ENCODE measurements at places on chromosomes 16 and 17.

DNA sequence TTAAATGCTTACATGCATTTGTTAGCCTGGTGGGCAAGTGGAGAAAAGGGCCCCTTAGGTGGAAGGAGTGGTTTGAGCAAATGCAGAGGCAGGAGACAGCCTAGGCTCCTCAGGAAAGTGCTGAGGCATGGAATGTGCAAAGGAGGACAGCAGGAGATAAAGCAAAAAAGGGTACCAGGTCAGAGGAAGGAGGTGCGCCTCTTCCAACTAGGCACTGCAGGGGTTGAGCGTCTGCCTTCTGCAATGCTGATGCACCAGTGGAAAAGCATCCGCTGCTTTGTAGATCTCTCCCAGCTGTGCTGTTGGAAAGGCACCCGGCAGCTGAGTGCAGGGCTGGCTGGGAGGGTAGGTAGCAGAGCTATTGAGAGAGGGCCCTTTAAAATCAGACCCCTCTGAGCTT is 287.0 kb upstream of the XYLT1 start:
- DNase-seq = no peak

- no peak for DNase-seq
These were observed 4.4 kb upstream of the MYO1C start for GRCh38 chr17:1496869-1497268.

DNA sequence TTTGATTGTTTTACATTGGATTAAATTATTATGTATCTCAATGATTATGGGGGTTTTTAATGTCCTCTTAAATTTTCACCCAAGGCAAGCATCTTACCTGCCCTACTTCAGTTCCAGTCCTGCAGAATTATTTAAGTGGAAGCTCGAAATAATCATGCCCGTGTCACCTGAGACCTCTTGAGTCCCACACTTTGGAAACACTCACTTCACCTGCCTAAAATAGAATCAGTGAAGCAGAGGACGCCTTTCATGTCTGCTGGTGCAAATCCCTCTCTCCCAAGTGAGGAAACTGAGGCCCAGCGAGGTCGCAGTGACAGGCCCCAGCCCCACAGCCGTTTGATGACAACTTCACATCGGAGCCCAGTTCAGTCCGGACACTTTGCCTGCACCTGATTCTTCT is 284.6 kb downstream of the C16orf95 start:
- DNase-seq = no peak

GRCh38 chr16:24896439-24896838 is 50.7 kb downstream of the SLC5A11 start:
- DNase-seq = no peak

- no peak for DNase-seq
These were observed 1.6 kb downstream of the MLX start for GRCh38 chr17:42568341-42569111.

- DNase-seq = no peak
These were observed 21.1 kb downstream of the RARA start for GRCh38 chr17:40329839-40330794.

GRCh38 chr17:2388020-2388682 is 12.7 kb downstream of the MNT start:
- DNase-seq = no peak

DNA sequence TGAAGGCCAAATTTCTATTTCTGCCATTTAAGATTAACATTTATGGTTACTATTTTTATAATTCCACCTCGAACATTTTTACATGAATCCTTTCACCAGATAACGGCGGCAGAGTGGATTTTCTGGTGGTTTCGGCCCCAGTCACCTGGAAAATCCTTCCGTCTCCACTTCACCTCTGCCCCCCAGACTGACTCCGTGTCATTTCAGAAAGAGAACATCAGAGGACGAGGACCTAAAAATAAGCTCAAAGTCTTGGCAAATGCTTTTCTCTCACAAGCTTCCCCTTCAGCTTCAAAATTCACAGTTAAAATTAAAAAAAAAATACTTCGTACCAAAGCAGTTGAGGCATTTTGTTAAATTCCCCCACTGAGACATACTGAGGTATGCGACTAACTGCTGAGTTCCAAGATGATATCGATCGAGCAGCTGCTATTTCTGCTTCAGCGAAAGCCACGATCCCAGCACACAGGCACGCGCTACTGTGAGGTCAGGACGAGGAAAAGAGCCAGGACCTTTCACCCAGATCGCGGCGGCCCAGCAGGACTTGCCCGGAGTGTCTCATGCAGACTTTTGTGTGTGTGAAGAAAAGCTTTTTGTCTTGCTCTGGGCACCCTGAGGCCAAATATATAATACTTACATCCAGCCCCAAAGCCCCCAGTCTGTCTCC is 36.8 kb downstream of the ASPA start:
- DNase-seq = no peak

DNA sequence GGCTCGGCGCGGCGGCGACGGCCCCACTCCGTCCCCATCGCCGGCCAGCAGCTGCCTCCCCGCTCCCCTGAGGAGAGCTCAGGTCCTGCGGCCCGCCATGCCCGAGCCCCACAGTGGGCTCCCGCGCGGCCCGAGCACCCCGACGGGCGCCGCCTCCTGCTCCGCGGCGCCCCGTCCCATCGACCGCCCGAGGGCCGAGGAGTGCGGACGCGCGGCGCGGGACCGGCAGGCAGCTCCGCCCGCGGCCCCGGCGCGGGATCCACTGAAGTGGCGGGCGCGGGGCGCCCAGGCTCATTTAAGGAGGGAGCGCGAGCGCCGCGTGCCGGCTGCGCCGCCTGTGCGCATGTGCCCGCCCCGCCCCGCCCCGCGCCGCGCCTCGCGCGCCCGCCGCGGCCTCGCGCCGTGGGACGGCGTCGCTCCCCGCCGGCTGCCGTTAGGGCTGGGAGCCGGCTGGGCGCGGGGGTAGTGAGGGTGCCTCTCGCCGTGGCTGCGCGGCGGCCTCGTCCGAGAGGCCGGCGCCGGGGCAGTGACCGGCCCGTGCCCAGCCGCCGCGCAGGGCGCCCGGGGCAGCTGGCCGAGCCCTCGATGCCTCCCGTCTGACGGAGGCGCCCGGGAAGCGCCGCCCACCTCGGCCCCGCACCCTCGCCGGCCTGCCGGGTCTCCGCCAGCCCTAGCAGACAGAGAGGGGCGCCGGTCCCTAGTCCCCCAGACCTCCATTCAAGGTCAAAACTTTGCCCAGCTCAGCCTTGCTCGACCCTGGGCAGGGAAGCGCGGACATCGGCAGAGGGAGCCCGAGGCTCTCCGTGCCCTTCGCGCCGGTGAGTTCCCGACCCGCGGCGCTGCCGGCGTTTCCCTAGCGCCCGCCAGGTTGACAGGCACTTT is at the start of gene NETO2:
Gene NETO2, minus strand, starts transcription at position 269 of the 882 bp plus-strand sequence. CDS start 333 bp downstream, outside the sequence.
- DNase-seq = peak; percentile 6

DNA sequence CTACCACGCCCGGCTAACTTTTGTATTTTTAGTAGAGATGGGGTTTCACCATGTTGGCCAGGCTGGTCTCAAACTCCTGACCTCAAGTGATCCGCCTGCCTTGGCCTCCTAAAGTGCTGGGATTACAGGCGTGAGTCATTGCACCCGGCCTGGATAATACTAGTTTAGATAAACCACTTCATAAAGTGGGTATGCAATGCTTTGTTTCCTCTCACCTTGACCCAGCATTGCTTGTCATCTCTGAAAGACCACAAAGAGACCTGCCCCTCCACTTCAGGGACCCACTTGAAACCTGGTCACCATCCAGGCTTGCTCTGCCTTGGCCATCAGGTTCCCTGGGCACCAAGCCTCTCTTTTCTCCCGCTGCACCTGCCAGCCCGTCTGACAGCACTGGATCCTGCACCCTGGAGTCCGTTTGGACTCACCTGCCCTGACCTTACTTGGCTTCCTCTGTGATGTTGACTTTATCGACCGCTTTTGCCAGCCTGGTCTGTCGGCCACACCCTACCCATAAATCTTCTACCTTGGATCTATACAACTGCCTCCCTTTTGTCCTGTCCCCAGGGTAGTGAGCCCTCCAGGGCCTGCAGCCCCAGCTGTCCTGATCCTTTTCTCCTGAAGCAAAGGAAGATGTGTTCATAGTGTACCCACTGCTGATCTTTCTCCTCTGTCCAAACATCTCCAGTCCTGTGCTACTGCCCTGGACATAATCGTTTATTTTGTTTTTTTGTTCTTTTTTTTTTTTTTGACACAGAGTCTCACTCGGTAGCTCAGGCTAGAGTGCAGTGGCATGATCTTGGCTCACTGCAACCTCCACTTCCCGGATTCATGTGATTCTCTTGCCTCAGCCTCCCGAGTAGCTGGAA is 12.7 kb upstream of the ZG16 start:
- no peak for DNase-seq

GRCh38 chr17:5832886-5833285 is 237.3 kb upstream of the WSCD1 start:
- DNase-seq = no peak

- no peak for DNase-seq
These were observed 6.7 kb downstream of the GALK1 start for GRCh38 chr17:75758131-75758905.

- DNase-seq = no peak
These were observed 59.7 kb downstream of the ABCC6 start for GRCh38 chr16:16163571-16163970.

GRCh38 chr16:81485824-81486539 is 41.4 kb downstream of the CMIP start:
- no peak for DNase-seq

DNA sequence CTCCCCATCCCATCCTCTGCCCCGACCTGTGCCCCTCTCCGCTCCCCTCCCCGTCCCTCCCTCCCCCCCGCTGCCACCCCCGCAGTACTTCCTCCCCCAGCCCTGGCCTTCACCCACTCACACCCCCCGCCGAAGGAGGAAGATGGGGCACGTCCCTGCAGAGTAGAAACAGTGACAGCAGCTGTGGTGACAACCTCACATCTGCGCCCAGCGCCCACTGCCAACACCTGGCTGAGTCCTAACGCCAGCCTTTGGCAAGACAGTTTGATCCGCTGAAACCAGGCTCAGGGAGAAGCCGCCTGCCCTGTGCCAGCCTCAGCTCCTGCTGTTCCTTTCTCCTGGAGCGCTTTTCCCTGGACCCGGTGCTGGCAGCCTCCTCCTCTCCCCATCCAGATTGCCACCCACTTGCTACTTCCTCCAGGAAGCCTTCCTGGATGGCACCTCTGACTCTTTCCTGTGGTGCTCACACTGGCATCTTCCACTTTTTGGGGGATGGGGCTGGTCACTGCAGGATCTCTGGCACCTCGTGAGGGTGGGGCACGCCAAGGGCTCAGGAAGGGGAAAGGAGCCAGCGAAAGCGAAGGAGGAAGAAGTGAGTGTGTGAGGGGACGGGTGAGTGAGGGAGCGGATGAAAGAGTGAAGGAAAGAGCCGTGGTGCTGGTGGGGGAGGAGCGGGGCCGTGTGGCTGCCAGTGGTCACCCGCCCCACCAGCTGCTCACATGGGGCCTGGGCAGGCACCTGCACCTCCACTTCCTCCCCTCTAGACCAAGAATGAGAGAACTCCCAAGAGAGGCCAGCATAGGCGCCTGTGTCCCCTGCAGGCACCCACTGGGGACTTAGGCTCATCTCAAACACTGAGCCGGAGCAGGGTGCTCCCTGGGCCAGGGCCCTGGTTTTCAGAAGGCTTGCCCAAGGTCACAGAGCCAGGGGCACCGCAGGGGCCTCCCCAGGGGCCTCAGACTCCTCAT is 27.0 kb downstream of the ZFPM1 start:
- no peak for DNase-seq

DNA sequence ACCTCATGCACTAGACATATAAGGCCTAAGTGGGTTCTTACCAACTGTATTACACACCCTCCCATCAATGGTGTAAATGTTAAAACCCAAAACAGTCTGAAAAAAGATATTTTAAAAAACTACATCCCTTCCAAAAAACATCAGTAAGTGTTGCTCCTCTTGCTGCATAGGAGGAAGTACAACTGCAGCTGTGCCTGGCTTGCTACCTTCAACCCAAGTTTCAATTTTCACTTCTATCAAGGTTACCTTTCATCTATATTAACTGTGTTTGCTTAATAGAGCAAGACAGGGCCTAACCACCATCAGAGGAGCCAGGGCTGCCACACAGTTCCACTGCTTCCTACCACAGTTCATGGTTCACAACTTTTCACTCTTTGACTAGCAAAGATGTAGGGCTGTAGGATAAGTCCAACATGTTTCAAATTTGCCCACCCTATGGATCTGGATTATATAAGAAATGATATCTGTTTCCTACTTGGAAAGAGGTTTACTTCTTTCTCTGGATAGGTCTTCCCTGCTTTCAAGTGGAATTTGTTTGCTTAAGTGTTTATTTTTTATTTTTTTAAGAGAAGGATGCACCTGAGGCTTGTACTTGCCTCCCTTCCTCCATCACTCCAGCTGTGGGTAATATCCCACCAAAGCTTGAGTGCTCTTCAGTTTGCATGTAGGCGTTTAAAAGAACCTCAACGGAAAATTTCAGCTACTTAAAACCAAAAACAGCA is 56.7 kb downstream of the GRB7 start:
- no peak for DNase-seq

DNA sequence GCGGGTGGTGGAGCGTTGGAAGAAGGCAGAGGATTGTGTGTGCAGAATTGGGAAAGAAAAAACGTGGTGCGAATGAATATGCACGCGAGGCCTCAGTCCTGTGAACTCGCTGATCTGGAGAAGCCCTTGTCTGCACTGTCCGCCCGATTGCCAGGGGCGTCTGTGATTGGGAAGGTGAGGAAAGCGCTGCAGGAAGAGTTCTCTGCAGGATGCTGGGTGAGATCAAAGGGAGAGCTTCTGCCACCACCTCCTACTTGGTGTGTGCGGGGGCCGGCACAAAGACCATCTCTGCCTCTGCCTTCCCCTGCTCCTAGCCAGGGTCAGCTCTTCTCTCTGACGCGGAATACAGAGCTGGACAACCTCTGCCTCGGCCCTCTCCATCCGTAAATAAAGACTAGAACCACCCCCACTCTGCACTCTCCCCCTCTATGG is 841 bp upstream of the RAB5C start:
- no peak for DNase-seq

DNA sequence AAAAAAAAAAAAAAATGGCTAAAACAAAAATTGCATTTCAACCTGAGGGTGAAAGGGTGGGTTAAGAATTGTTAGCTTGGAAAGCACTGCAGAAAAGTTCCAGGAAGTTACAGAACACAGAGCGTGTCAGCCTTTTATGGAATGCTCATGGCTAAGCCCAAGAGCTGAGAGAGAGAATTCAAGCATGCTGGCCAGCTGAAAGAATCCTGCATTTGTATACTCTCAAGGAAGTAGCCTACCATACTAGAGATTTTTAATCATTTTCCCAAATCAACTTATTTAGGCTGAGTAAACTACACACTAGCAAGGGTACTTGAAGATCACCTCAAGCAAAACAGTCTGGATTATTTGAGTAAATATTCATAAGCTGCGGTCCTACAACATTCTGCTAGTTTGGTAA is 153.9 kb downstream of the KCNJ2 start:
- DNase-seq = no peak

DNA sequence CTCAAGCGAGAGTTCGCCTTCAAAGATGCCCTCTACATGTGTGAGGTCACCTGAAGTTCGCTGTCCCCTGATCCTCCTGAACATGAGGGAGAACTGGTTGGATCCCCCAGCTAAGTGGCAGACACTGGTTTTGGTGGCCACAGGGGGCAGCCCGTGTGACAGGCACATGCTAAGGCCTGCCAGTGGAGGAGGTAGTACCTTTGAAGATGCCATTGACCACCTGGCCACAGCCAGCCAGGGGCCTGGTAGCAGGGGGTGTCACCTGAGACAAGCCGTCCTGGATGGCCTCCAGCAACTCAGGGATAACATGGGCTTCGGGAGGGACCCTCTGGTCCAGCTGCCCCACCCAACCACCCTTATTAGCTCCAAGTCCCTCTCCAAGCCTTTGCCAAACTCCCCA is 7.3 kb upstream of the ALDH3A1 start:
- no peak for DNase-seq
